Activated CD4-positive, alpha-beta T cell treated with anti-CD3 and anti-CD28 coated beads, Interleukin-2, amount 50 U/mL, for 1 hour (primary cell): ENCODE measurements at places on chromosomes 7 and 10.

DNA sequence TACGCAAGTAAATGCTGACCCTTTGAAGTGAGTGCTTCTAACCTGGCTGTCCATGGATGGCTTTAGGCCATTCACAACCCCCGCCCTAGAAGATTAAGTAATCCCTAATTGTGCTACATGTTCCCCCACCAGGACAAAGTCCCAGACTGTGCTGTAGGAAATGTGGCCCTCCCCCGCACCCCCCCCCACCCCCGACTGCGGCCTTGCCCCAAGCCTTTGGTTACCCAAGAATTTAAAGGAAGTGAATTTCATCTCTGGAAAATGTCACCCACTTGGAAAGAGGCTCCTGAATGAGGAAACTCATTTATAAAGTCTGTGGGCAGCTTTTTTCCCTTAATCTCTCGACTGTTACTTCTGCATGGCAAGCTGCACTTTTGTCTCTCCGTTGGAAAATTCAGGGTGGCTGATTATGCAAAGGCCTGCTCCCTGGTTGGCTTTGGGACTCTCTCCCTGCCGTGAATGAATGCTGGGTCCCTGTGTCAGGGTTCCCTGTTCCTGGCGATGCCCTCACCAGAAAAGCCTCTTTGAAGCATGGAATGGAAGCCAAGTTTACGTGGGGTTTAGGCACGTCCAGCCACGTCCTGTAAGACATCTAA is 31.4 kb upstream of the AQP1 start:
- DNase-seq, result no peak

DNA sequence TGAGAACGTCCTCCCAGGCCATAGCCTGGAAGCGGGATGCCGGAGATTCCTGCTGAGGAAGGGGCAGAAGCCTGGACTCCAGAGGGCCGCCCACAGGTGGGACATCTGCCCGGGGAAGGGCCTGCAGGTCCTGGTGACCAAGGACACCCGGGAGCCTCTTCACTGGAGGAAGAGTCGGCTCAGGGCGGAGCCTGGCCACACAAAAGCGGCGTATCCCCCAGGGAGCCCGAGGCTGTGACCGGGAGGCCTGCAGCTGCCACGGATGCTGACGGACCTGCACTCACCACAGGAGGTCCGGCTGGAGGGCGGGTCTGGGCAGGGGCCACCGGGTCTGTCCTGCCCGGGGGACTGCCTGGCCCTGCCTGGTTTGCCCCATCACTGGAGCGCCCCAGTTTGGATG is 15.5 kb upstream of the ADGRA1 start:
- DNase-seq, result no peak

- DNase-seq, result no peak
Measured at GRCh38 chr7:1558841-1559625, 3.0 kb upstream of the TMEM184A start.

DNA sequence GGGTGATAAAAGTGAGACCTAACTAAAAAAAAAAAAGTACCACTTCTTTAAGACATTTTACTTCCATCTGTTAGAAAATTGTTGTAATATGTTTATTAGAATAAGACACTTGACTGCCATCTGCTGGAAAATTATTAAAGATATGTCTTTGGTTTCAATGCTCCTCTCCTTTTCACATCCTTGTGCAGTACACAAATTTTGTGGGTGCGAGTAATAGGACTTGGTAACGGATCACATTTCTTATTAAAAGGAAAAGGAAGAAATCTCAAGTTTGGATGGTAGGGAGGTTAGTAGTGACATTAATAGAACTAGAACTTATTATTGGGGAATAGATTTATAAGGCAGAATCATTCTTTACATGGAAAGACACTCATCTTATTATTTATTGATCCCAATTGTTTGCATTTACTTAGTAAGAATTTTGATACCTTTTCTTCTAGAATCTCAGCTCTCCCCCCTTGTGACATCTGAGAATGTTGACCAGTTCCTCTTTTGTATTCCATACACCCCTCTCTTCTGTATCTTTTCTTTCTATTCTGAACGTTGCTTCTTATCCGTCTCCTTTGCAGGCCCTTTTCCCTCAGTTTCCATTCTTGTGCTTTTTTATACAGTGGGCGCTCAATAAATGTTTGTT is 43.0 kb upstream of the RPA3 start:
- DNase-seq, result no peak

DNA sequence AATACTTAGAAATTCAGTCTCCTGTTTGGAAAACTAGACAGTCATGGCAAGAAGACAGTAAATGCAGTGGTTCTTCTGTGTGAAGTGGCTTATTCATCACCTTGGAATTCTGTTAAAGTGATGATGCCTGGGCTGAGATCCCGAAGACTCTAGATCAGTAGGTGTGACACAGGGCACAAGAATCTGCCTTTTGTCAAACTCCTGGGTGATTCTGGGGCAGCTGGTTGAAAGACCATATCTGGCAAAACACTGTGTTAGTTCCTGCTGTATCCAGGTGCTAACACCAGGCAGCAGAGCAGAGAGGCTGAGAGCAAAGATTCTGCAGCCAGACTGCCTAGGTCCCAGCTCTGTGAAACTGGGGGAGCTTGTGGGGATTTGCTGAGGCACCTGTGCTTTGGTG is 26.5 kb downstream of the MRC1 start:
- DNase-seq, result no peak

- no peak for DNase-seq
Measured at GRCh38 chr10:48711830-48712229, 27.2 kb downstream of the WDFY4 start.

GRCh38 chr7:88485821-88486220 is 179.1 kb upstream of the STEAP4 start:
- DNase-seq, result no peak
